Inflammatory macrophage treated with lipopolysaccharide for 1 hour (primary cell): ENCODE measurements at places on chromosomes 2 and 18.
A peak's percentile ranks its signal among the peaks of the same experiment; 100 is the strongest.

- no peak for DNase-seq
Measured at GRCh38 chr2:7766978-7767565, 849.9 kb downstream of the RNF144A start.

GRCh38 chr18:7950380-7951136 lies 383.4 kb downstream of the PTPRM start:
- no peak for DNase-seq

DNA sequence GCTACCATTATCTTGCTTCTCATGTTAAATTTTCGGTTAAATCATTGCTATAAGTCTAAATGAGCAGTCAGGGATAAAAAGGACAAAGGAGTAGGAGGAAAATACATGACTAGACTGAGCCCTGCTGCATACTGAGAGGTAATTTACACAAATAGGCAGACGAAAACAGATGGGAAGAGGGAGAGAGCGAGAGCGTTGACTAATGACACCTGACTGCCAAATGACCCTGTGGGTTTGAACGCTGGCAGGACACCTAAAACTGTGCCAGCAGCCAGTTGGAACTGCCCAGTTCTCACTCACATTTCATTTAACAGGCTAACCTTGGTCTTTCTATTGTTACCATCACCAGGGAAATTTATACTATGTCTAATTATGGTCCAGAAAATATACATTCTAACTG lies 978.2 kb downstream of the CPS1 start:
- DNase-seq: no peak

DNA sequence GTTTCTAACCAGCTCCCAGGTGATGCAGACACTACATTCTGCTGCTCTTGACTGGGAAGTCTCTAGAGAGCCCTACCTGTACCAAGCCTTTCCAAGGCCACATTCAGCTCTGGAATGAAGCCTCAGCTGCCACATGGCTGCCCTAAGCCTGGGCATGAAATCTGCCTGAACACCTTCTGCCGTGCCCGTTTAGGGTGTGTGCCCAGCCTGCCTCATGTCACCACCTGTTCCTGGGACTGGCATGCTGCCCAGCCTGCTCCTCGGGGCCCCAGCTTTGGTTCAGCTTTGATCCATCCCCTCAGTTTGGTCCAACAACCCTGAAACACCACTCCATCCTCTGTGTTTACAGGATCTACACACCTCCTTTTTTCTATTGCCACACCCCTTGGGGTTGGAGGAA lies 210.9 kb downstream of the L3MBTL4 start:
- DNase-seq: no peak

DNA sequence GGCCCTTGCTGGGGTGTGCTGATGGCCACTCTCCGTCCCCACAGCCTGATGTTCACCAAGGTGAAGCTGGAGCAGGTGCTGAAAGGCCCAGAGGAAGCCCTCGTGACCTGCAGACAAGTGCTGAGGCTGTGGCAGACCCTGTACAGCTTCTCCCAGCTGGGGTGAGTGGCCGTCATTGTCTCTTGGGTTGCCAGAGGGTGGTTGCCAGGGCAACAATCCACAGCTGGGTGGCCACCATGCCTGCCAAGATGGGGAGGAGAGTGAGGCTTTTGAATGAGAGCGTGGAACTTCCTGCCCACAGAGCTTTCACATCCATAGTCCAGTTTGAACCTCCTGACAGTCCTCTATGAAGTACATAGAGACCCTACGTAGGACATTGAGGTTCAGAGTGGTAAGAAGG lies 108.8 kb downstream of the STPG4 start:
- no peak for DNase-seq

DNA sequence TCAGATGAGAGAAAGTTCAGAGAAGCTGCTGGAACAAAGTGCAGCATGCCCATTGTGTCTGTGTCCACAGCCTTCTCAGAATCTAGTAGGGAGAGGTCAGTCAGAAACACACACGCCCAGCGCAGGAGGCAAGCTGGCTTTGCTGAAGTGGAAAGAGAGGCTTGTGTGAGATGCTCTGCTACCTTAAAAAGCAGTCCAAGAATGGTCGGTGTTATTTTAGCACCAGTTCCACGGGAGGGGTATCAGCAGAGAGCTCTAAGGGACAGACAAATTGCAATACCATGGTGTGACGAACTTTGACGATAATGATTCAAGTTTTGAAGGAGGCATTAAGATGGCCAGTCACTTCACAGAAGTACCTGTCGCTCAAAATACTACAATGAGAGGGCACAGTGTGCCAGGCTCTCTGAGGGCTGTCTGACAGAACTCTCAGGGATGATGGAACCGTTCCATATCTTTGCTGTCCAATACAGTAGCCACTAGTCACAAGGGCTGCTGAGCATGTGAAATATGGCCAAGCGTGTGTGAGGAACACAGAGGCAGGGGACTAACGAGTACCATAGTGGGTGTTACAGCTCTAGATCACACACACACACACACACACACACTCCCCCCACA lies 237.5 kb upstream of the TMEM200C start:
- DNase-seq: no peak

GRCh38 chr2:39632876-39633275 lies 32.8 kb upstream of the TMEM178A start:
- DNase-seq: no peak

DNA sequence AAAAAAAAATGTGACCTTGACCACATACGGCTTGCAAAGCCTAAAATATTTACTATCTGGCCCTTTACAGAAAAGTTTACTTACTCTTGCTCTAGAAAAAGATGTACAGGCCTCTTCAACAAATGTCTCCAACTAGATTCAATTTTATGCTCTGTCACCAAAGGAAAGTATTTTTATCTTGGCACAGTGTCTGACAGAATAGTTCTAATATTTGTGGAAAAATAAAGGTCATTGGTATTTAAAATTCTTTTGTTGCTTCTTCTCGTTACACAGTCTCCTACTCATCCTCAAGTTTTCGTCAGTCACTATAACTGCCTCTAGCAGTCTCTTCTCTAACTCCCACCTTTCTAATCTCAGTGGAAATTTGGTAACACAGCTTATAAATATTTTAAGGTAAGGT lies 1.4 kb downstream of the RBKS start:
- no peak for DNase-seq

DNA sequence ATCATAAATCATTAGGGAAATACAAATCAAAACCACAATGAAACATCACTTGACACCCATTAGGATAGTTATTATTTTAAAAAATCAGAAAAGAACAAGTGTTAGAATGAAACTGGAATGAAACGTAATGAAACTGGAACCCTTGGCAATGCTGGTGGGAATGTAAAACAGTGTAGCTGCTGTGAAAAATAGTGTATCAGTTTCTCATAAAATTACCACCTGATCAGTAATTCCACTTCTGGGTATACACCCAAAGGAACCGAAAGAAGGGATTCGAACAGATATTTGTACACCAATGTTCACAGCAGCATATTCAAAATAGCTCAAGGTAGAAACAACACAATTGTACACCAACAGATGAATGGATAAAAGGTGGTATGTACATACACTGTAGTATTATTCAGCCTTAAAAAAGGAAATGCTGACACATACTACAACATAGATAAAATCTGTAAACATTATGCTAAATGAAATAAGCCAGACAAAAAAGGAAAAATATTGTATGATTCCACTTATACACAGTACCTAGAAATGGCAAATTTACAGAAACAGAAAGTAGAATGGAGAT lies 27.0 kb downstream of the ROCK1 start:
- no peak for DNase-seq

DNA sequence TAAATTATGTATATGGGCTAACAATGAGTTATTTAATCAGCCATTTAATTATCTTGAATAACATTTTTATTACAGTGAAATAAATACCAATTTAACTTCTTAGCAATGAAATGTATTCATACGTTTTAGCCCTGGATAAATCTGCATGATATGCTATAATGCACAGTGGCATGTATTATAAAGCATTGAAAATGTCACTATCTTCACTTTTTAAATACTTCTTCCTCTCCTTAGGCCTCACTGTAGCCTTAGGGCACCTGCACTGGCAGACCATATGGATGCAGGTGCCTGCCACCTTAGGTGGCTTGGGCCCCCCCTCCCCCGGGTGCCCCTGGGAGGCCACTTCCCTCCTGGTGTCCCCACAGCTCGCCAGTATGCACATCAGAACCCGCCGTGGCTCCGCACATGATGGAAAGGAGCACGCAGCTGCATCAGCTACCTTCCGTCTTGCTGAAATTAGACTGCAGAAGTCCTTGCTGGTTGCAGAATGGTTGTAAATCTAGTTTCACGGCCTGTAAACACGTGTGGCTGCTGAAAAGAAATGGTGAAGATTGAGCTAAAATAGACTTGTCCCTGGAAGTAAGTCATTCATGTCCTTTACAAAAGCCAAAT lies 56.7 kb downstream of the ADI1 start:
- no peak for DNase-seq

DNA sequence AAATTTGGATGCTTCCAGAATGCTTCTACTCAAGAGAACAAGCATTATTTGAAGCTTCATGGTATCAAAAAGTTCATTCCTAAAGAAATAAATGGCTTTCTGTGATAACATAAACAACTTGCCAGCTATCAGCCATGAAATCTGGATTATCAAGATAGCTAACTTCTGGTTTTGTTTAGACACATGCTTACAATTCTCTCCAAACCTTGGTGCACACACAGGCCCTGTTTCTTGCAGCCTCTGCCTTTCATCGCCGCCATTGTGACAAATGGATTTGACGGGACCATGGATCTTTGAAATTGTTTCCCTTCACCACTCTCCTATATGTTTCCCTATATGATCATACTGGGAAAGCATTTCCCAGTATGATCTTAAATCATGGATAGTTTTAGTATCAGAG lies 47.9 kb upstream of the CABLES1 start:
- no peak for DNase-seq

GRCh38 chr2:198347349-198347748 lies 543.0 kb downstream of the PLCL1 start:
- no peak for DNase-seq

DNA sequence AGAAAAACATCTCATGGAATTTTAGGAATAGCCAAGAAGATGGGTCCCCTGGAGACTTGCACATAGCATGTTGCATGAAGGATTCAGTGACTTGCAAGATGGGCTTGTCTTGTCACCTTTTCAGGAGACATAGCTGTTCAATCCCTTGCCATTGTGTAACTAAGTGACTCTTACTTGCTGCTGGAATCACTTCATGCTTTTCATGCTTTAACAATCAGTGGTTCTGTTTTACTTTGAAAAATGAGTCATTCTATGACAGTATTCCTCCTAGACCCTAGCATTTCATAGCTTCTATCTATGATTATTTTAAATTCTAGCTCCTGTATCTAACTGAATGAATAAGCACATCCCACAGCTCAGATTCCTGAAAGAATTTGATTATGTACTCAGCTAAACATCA lies 2.8 kb downstream of the KYNU start:
- DNase-seq: peak; percentile 64

GRCh38 chr18:46650681-46651080 lies 6.3 kb downstream of the LOXHD1 start:
- no peak for DNase-seq

GRCh38 chr2:27202854-27203253 lies 9.0 kb upstream of the ATRAID start:
- peak; percentile 72 for DNase-seq

- DNase-seq: no peak
Measured at GRCh38 chr2:101295895-101296294, 12.6 kb downstream of the RNF149 start.

GRCh38 chr2:224359569-224359968 lies 42.3 kb downstream of the FAM124B start:
- DNase-seq: no peak

DNA sequence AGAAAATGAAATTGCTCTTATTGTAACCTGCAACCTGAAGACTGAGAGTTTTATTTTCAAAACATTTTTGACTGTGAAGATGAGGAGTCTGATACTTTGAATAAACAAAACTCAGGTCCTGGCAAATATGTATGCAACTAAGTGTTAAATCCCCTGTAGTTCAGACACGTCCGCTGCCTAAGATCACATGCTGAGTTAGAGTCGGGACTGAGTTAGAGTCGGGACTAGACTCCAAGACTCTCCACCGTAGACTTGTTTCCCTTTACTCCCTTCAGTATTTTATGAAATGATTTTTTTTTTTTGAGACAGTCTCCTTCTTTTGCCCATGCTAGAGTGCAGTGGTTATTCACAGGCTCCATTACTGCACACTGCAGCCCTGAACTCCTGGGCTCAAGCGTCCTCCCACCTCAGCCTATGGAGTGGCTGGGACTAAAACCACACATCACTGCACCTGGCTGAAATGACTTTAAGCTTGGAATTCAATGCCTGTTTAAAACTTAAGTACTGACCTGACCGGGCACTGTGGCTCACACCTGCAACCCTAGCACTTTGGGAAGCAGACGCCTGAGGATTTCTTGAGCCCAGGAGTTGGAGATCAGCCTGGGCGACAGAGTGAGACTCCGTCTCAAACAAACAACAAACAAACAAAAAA lies 28.0 kb upstream of the PMAIP1 start:
- DNase-seq: no peak

- DNase-seq: peak; percentile 30
Measured at GRCh38 chr2:85312404-85312803, 15.4 kb downstream of the TGOLN2 start.

- DNase-seq: no peak
Measured at GRCh38 chr2:109638795-109639194, 24.6 kb downstream of the SOWAHC start.

DNA sequence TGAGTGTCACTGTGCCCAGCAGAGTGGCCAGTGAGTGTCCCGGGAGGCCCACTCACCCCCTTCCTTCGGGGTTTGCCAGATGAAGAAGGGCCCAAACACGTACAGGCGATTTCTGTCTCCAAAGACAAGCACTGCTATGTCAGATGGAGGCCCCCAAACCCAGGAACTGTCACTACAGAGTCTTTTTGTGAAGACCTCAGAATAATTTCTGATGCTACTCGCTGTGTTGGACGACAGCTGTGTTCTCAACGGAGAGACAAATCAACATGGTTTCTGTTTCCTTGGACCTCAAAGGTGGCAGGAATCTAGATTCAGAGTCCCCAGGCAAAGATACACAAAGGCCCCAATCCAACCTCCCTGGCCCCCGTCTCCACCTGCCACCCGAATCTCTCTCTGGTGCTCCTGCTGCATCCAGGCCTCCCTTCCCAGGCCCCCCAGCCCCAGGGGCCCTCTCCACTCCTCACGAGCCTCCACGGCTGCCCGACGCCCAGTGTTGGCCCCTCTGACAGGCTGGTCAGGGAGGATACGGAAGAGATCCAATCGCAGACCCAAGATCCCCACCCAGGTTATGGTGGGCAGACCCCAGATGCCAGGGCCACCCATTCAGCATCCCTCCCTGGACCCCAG lies 2.4 kb upstream of the GPR17 start:
- no peak for DNase-seq

DNA sequence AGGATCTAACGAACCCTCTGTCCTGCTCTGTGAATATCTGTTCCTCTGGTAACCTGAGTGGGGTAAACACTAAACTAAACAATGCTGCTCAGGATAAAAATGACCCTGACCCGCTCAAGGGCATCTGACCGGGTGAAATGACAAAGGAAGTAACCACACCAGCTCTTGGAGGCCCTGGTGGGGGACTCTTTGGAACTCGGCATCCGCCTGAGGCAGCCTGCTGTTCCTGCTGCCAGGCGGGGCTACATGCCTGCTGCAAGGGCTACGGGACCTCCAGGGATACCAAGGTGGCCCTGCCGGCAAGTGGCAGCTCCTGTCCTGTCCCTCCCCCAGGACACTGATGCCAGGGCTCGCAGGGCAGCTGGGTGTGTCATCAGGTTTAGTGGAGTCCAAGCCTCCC lies 273.3 kb downstream of the HDAC4 start:
- no peak for DNase-seq
